Epithelial cell of proximal tubule (primary cell): ENCODE measurements at places on chromosomes 7 and 10.

GRCh38 chr7:101747053-101747878 is 70.2 kb upstream of the CUX1 start:
- no peak for DNase-seq

- no peak for DNase-seq
Observed at GRCh38 chr10:124329941-124330340, 88.8 kb downstream of the OAT start.

DNA sequence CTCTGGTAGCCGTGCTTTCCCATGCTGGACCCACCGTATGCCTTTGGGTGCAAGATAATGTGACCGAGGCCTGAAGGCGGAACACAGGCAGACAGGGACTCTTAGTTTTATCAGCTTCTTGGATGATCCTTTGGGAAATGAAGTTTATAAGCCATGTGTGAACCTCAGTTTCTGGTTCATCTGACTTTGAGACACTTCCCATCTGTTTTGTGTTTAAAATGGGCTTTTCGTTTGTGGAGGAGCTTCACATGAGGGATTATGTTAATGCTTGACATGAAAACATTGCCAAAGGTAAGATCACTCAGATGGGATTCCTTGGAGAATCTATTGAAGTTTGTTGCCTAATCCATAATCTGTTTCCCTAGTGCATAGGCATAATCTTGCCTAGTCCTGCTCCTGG is 249.8 kb upstream of the LYZL1 start:
- no peak for DNase-seq

DNA sequence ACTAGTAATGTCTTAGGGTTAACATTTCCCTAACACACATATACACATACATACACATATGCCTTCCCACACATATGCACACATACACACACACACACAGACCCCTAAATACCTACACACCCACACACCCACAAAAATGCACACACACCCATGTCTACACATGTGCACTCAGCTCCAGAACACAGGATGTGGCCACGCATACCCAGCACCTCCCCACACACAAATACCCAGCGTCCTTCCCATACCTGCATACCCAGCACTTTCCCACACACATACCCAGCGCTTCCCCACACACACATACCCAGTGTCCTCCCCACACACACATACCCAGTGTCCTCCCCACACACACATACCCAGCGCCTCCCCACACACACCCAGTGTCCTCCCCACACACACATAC is 534.9 kb downstream of the DNAJB6 start:
- no peak for DNase-seq

GRCh38 chr10:23585666-23586065 is 146.8 kb downstream of the OTUD1 start:
- DNase-seq, result no peak

- no peak for DNase-seq
Observed at GRCh38 chr7:14687241-14687640, 215.3 kb downstream of the DGKB start.

DNA sequence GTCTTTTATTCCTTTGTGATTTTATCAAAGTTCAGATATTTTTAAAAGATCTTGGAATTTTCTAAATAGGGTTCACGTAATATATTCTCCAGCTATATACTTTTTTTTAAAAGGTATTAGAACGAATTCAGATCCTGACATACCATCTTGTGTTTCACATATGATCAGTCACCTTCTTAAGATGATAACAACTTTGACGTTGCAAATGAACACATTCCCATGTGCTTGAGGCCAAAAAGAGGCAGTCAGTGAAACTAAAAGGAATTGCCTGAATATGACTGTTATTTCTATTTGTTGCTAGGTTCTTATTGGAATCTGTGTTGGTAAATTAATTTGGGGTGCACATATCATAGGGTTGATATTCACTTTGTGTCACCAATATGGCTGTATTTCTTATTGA is 310.1 kb downstream of the MDFIC start:
- no peak for DNase-seq

- DNase-seq, result no peak
Observed at GRCh38 chr7:1950066-1950451, 280.0 kb downstream of the ELFN1 start.

GRCh38 chr10:48834189-48834965 is 105.3 kb downstream of the LRRC18 start:
- DNase-seq, result no peak
